ENCODE measurements at places on chromosomes 13 and 19.

GRCh38 chr13:66225072-66225471 is 1005.1 kb downstream of the PCDH9 start:
- no peak for DNase-seq

GRCh38 chr13:29464105-29464679 is 131.3 kb downstream of the SLC7A1 start:
- no peak for DNase-seq

DNA sequence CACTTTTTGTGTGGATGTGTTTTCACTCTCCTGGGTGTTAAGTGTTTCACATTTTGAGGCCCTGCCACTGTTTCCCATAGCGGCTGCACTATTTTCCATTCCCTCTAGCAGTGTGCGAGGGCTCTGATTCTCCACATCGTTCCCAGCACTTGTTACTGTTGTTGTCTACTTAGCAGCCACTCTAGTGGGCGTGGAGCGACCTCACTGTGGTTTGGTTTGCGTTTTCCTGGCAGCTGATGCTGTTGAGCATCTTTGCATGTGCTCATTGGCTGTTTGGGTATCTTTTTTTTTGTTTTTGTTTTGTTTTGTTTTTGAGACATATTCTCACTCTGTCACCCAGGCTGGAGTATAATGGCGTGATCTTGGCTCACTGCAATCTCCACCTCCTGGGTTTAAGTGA is 14.4 kb downstream of the NAXD start:
- no peak for DNase-seq

DNA sequence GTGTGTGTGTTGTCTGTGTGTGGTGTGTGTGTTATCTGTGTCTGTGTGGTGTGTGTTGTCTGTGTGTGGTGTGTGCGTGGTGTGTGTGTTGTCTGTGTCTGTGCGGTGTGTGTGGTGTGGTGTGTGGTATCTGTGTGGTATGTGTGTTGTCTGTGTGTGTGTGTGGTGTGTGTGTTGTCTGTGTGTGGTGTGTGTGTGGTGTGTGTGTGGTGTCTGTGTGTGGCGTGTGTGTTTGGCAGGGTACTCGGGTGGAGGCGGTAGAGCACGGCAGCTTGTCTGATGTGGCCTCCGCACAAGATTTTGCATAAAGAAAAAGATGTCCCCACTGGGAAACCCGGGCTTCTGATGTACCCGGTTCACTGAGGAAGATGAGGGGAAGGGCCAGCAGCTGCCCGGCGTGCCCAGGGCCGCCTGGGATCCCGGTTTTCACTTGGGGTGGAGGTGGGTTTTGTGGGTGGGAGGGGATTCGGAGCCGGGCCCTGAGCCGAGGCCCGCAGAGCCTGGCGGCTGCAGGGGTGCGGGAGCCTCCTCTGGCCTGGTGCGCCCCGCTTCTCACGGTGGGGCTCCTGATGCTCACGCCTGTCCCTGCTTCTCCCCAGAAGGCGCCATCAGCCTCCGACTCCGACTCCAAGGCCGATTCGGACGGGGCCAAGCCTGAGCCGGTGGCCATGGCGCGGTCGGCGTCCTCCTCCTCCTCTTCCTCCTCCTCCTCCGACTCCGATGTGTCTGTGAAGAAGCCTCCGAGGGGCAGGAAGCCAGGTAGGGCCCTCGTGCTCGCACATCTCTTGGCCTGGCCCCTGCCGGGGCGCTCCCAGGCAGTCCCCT is 21.2 kb downstream of the HDGFL2 start:
- DNase-seq: no peak

- no peak for DNase-seq
Observed at GRCh38 chr19:54158812-54159351, 639 bp downstream of the LENG1 start.

DNA sequence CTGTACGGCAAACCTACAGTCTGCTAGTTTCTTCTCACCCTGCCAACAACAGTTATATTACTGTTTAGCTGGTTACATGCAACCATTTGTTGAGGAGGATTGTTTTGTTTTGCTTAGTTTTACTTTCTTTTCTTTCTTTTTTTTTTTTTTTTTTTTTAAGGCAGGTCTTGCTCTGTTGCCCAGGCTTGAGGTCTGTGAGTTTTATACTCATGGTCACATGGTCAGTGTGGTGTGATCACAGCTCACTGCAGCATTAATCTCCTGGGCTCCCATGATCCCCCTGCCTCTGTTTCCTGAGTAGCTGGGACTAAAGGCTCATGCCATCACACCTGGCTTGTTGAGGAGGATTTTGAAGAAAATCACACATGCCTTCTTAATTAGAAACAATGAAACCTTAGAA is 505.6 kb downstream of the GPC5 start:
- DNase-seq: no peak

- DNase-seq: no peak
Observed at GRCh38 chr19:16397791-16398529, 73.3 kb downstream of the KLF2 start.

- DNase-seq: no peak
Observed at GRCh38 chr19:661427-662196, 1.4 kb downstream of the RNF126 start.

DNA sequence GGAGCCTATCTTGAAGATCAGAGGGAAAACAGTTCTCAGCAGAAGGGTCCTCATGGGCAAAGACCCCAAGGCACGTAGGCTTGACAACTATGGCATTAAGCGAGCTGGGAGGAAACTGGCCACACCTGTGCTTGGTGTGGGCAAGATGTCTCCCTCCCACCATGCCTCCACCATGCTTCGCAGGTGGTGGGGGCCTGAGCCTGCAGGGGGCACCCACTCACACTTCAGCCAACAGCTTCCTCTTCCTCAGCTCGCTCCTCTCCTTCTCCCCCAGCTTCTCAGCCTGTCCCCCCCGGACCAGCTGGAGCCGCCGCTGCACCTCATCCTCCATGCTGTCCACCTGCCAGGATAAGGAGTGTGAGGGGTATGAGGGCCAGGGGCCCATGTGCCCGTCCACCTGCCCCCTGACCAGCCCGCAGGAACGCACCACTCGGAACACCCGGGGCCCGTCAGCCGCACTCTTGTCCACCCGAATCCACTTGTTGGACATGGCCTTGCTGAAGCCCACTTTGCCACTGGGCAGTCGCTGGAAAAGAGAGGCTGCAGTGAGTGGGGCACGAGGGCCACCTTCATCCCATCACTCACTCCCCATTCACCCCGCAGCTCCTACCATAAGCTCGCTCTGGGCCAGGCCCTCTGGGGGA is 3.4 kb downstream of the FARSA start:
- DNase-seq: no peak

GRCh38 chr13:83327091-83327490 is 555.2 kb downstream of the SLITRK1 start:
- DNase-seq: no peak

- no peak for DNase-seq
Observed at GRCh38 chr13:60721063-60721462, 324.0 kb downstream of the TDRD3 start.

DNA sequence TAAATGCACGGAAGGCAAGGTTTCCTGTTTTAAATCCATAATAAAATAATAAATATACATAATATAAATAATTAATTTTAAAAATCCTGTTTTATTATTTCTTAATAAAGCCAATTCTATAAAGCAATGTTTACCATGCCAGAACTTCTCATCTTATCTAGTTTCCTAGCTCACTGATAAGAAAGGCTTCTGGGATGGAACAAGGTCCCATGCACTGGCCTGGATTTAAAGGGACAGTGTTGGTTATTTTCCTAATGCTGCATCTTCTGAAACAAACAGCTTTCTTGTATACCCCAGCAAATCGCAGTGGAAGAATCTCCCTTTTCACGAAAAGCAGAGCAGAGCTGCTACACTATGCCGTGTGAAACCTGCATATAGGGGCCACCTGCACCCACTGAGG is 68.8 kb downstream of the LNX2 start:
- DNase-seq: no peak

GRCh38 chr13:110070511-110071120 is 236.3 kb downstream of the COL4A1 start:
- no peak for DNase-seq

DNA sequence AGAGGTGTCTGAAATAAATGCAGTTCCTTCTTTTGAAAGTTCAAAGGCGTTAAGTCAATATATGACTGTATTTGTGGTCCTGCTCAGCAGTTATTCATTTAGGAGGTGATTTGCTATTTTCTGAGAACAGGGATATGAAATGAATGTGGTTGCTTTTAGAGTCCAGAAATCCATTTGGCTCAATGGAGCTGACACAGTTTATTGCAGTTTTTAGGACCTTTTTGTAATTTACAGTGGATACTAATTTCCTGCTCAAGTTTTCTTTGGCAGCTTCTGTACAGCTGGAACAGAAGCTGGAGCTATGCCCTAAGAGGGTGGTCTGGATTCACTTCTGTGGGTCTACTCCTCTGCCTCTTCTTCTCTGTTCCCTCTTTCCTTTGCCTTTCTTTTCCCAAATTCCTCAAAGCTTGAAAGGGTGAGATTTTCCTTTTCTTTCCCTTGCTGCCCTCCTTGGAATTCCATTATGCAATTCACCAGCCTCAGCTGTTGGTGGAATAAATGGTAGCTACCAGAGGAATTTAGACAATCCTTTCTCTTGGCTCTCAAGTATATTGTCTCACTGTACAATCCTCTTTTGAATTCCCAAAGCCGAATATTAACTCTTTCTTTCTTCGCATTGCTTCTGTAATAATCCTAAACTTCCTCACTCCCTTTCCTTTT is 39.9 kb downstream of the ITGBL1 start:
- DNase-seq: no peak

GRCh38 chr13:44573790-44574465 is 2.2 kb downstream of the TSC22D1 start:
- no peak for DNase-seq

- peak; percentile 43 for DNase-seq
Observed at GRCh38 chr19:54426291-54426931, 11.1 kb downstream of the TTYH1 start.

DNA sequence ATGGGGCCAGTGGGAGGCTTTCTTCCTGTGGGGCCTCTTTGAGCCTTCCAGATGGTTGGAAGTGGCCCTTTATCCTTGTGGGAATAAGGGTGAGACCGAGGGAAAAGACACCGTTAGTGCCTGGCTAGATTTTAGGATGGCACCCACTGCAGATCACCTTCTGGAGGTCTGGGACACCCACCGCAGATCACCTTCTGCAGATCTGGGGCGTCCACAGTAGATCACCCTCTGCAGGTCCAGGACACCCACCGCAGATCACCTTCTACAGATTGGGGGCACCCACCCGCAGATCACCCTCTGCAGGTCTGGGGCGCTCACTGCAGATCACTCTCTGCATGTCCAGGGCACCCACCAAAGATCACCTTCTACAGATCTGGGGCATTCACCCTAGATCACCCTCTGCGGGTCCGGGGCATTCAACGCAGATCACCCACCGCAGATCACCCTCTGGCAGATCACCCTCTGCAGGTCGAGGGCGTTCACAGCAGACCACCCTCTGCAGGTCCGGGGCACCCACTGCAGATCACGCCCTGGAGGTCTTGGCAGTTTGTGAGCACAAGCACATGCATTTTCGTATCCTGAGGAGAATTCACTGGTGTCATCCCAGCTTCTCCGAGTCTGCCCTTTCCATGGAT is 153.4 kb upstream of the TSHZ3 start:
- DNase-seq: no peak

DNA sequence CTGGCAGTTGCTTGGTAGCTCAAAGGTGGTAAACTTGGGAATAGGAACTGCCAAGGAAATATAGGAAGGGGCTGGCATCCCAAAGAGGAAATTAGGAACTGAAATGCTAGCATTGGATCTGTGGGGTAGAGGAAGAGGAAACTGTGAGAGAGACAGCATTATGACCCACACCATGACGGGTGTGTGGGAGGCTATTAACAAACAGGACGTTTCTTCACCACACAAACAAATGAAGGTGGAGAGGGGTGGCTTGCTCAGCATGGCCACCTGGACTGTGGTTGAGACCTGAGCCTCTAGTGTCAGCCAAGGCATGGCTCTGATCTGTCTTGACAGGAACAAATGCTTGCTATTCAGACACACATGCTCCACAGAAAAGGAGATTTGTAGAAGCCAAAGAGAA is 178.2 kb downstream of the B3GLCT start:
- no peak for DNase-seq

GRCh38 chr13:111584870-111585269 is 264.4 kb downstream of the TEX29 start:
- no peak for DNase-seq

All from amygdala (tissue), 56 donors.